ENCODE measurements at places on chromosomes 7 and 10. TPM values are rescaled to one million over a fixed set of nuclear protein-coding genes. Genes with fewer than 3 reads are reported as not detected.

Gene SPDYE5
- total RNA-seq: not detected

Gene UPK3B
- 5.2 TPM for total RNA-seq

Gene OR2A42
- not detected for total RNA-seq

Gene RADIL
- total RNA-seq: 6.6 TPM

Gene ENTPD1
- 17.0 TPM for total RNA-seq

DNA sequence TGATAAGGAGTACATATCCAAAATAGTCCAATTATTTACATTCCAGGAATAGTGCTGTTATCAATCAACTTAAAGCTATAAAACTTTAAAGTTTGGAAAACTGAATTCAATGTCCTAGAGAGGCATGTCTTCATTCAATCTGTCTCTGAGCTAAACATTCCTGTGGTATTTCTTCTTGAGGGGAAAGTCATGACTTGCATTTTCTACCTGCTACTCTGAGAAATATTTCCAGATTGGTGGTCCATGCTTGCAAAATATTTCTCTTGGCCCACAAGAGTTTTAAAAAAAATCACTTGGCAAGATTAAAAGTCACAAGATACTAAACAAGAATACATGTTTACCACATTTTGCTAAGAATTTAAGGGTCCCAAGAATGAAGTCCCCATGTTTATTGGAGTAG is 63.6 kb upstream of the HGF start:
- no peaks in the 10 kb centered on the region for H3K36me3 ChIP-seq
- no peaks in the 10 kb centered on the region for H3K4me1 ChIP-seq
- DNase-seq: no peak

- no peaks in the 10 kb centered on the region for H3K4me1 ChIP-seq
- peak overlapping the region; percentile 52 for H3K27ac ChIP-seq
- no peak for DNase-seq
These were observed 527 bp downstream of the HOXA1 start for GRCh38 chr7:27095050-27095896.

- no peak for DNase-seq
- H3K36me3 ChIP-seq: no peaks in the 10 kb centered on the region
- H3K4me1 ChIP-seq: peaks cover 6% of the 10 kb centered on the region
- no peak overlapping the region for H3K27ac ChIP-seq
These were observed 7.2 kb downstream of the PALS2 start for GRCh38 chr7:24580283-24580946.

DNA sequence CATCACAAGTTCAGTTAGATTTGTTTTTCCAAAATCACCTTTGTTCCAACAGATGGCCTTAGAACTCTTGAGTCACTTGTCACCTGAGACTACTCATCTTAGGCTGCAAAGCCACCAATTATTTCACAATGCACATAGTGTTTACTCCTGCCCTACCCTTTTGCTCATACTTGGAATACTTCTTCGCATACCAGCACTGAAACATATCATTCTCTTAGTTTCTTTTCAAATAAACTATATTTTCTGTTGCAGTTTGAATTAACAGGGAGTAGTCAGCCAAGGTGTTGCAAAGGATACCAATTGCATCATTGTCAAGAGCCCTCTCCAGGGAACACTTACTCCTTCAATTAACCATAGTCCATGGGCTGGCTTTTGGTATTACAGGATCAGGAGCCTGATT is 71.0 kb downstream of the CASD1 start:
- H3K27ac ChIP-seq: no peak overlapping the region
- H3K36me3 ChIP-seq: no peaks in the 10 kb centered on the region
- no peaks in the 10 kb centered on the region for H3K4me1 ChIP-seq
- H3K27me3 ChIP-seq: no peaks in the 10 kb centered on the region
- H3K4me3 ChIP-seq: no peak overlapping the region

DNA sequence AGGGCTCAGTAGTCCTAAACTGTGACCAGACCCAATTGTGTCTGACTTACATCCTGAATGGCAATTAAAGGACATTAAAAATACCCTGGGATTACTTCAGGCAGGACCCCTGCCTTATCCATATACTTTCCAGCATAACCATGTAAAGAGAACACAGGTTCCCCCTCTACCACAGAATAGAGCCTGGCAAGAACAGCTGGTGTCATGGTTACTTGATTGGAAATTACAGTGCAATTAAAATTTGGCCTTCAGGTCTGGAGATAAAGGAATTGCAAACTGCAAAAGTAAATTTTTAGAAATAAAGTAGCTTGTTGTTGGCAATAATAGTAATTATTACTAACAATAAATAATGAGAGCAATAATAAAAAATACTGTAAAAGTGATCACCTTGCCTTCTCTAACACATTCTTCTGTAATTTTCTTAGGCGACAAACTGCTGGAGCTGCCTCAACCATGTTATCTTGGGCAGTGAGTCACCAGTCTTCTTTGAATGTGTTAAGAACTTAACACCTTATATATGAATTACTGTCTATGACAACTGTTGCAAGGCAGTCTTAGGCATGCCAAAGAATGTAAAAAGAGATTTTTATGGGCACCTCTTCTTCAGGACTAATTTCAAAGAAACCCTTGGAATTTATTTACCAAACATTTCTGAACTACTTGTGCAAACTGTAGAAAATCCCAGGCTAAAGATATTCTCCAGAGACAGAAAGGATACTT is 53.7 kb downstream of the HIBADH start:
- H3K27ac ChIP-seq: no peak overlapping the region
- H3K36me3 ChIP-seq: no peaks in the 10 kb centered on the region
- H3K4me3 ChIP-seq: no peak overlapping the region
- no peak for DNase-seq

DNA sequence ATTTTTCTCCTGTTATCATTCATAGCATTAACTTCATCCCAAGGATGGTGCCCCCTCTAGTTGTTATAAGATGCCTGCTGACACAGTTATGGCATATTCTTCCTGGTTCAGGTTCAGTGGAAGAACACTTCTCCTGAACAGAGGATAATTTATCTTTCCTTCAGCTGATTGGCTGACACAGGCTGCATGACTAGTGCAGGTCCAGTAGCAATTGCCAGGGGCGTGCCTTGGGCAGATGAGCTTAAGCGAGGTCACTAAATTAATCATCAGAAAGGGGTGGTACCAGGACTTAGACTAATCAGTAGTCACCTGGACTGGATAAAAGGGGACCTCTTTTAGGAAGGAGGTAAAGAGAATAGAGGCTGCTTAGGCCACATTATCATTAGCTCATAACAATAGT is 42.3 kb downstream of the BZW2 start:
- H3K4me1 ChIP-seq: no peaks in the 10 kb centered on the region
- H3K4me3 ChIP-seq: no peak overlapping the region
- no peaks in the 10 kb centered on the region for H3K27me3 ChIP-seq
- DNase-seq: no peak

- no peaks in the 10 kb centered on the region for H3K36me3 ChIP-seq
- no peaks in the 10 kb centered on the region for H3K4me1 ChIP-seq
- H3K27ac ChIP-seq: no peak overlapping the region
- H3K27me3 ChIP-seq: no peaks in the 10 kb centered on the region
These were observed 8.4 kb upstream of the BMPR1A start for GRCh38 chr10:86747796-86748581.

GRCh38 chr7:28608731-28609130 is 196.4 kb downstream of the CREB5 start:
- no peak overlapping the region for H3K4me3 ChIP-seq
- no peaks in the 10 kb centered on the region for H3K4me1 ChIP-seq
- H3K36me3 ChIP-seq: no peaks in the 10 kb centered on the region
- no peaks in the 10 kb centered on the region for H3K27me3 ChIP-seq
- DNase-seq: no peak
